Cerebellar nuclear complex (tissue), 1 donor: ENCODE measurements at places on chromosomes 6 and 20.

- no peak for DNase-seq
These were observed 28.5 kb upstream of the ZNF831 start for GRCh38 chr20:59135093-59135492.

DNA sequence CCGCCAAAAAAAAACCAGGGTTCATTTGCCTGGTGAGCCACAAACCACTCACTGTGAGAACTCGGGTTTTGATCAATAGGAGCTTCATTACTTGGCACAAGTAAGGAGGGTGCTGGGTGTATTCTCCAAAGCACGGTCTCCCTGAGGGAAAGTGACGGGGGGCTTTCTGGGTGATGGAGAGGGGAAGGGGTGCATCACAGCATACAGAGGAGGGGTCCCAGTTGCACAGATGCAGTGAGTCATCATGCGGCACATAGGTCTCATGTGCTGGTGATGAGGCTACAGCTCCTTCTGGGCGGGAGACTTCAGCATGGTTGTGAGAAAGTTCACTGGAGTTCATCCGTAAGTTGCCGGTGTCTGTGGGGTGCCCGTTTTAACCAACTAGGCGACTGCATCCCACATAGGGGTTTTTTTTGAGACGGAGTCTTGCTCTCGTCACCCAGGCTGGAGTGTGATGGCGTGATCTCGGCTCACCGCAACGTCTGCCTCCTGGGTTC, 36.2 kb downstream of the SUN5 start:
- no peak for DNase-seq

- DNase-seq: no peak
These were observed 375.9 kb upstream of the TSHZ2 start for GRCh38 chr20:52596256-52596655.

GRCh38 chr6:167683028-167683862, 143.5 kb upstream of the AFDN start:
- DNase-seq: no peak

DNA sequence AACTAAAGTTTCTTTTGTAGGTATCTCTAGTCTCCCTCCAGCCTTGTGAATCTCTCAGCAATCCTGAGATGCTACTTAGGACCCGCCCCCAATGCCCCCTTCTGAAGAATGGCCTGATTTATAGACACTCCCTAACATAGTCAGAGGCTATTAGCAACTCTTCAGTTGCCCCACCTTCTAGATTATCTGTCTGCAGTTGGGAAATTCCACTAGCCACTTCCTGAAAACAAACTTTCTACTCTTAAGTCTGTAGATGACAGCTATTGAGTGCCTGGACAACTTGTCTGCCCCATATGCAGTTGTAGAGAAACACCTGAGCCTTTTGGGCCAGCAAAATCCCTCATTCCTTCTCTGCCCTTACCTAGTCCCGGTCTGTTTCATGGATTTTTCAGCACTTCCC, 188.2 kb upstream of the PREP start:
- no peak for DNase-seq

DNA sequence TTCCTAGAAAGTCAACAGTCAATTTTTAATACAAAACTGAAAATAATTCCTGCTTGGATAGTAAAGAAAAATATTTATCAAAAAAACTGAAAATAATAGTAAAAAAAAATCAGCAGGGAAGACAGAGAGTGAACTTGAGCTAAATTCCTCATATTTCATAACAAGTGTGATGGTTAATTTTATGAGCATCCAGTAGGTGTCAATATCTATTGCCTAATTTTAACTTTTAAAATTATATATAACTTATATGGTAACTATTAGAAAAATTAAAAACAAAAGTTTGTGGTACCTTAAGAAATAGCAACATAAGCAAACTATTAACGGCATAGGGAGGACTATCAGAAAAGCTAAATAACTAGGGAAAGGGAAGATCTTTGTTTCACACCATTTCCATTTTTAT, 2.1 kb downstream of the EPM2A start:
- no peak for DNase-seq

DNA sequence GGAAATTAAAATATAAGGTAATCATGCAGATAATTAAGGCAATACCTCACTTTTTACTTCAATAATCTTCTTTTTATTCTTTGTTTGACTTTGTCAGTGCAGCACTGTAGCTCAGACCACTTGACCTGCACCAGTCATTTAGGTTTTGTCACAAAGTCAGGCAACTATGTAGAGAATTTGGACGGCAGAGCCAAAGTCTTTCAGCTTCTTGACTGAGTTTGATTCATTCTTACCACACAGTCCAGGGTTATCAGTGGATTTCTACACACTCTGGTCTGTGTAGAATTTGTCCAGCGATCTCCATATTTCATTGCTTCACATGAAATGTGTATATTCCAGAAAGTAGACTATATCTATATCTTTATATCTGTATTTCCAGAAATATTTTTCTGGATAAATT, 107.3 kb downstream of the TFAP2B start:
- DNase-seq: no peak

GRCh38 chr6:47034421-47034820, 7.7 kb downstream of the ADGRF1 start:
- DNase-seq: no peak

- no peak for DNase-seq
These were observed 4.7 kb downstream of the PPP1R18 start for GRCh38 chr6:30681766-30682142.

- DNase-seq: no peak
These were observed 441.3 kb downstream of the CDC5L start for GRCh38 chr6:44828780-44829179.

DNA sequence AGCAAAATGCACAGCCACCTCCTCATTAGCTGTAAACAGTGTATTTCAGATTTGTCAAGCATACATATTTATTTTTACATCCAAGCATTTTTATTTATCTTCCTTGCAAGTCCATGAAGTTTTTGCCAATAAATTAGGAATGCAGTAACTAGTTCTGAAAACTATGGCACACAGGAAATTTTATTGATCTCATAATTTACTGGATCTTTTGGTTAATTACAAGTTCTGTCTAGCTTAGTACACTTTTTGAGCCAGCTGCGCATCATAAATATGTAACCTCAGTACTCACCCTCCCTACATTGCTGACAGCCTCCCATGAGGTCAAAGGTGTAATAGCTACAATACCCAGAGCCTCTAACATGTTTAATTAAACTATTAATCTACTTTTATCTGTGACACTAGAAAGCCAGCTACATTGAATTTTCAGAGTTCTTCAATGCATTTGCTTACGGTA, 898.2 kb downstream of the KIF16B start:
- DNase-seq: no peak

DNA sequence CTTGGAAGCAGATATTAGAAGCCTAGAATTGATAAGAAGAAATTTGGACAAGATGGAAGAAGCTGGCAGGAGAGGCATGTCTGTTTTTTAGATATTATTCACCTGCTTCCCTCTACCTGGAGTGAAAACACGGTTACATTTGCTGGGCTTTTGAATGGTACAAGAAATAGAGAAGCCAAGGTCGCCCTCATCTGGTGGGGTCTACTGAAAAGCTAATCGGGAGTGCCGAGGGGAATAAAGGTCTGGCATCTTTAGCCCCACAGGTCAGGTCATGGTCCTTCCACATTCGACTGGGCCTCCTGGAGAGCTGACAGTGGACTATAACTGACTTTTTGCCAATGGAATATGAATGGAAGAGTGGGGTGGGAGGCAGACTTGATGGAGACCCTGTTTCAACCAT, 4.6 kb upstream of the C2 start:
- DNase-seq: no peak

- no peak for DNase-seq
These were observed 197.6 kb downstream of the GMDS start for GRCh38 chr6:2047855-2048254.

DNA sequence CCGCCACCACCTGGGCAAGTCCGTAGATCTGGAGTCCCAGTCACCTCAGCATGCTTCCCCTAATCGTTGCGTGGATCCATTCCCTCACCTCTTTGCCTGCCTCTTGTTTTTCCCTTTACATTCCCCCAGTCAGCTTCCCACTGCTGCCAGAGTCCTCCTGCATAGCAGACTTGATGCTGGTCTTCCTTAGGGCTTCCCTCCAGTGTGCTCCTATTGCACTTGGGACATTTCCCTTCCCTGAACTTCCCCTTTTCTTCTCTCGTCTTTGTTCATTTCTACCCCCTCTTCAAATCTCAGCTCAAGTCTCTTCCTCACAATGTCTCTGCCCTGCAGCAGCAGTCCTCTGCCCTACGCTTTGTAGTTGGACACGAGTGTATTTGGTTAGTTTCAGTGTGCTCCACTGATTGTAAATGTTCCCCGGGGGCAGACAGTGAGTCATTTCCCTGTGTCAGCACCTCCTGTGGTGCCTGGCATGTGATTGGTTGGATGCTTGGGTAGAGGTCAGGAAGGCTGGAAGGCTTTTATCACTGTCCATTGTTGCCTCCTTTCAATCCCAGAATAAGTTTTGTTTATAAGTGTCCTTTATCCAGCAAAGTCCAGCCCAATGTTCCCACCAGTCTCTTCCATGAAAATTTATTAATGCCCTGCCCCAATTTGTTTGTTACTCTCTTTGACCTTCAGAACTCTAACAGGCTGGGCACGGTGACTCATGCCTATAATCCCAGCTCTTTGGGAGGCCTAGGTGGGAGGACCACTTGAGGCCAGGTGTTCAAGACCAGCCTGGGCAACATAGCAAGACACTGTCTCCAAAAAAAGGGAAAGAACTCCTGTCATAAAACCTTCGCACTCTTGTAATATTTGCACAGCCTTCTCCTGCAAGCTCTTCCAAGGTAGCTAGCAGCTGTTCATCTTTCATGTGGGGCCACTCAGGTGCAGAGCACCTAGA, 38.3 kb downstream of the FAM120B start:
- DNase-seq: no peak

- DNase-seq: no peak
These were observed 614.5 kb downstream of the PKHD1 start for GRCh38 chr6:51472745-51473487.

GRCh38 chr6:28395918-28396317, 3.6 kb downstream of the ZSCAN12 start:
- no peak for DNase-seq

- DNase-seq: no peak
These were observed 348.5 kb downstream of the PLCB1 start for GRCh38 chr20:8480597-8480996.

DNA sequence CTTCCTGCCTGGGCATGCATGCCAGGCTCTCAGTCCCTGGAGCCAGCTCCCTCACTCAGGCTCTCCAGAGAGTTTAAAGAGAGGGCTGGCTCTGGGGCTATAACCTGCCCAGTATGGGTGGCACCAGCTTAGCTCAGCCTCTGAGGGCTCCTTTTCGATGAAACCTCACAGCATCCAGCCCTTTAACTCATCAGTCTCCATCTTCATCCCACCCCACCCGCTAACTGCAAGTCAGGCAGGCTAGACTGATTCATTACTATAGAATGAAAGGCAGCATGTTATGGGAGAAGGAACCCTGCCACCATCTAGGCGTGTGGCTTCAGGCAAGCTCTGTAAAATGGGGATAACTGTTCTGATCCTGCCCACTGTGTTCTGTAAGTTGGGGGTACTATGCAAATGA, 53.5 kb downstream of the RAB44 start:
- no peak for DNase-seq

GRCh38 chr6:98777762-98778161, 56.6 kb upstream of the POU3F2 start:
- no peak for DNase-seq

DNA sequence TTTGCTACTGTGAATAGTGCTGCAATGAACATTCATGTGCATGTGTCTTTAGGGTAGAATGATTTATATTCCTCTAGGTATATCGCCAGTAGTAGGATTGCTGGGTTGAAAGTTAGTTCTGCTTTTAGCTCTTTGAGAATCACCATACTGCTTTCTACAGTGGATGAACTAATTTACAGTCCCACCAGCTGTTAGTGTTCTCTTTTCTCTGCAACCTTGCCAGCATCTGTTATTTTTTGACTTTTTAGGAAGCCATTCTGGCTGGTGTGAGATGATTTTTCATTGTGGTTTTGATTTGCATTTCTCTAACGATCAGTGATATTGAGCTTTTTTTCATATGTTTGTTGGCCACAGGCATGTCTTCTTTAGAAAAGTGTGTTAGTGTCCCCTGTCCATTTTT, 40.0 kb downstream of the PLG start:
- DNase-seq: no peak

DNA sequence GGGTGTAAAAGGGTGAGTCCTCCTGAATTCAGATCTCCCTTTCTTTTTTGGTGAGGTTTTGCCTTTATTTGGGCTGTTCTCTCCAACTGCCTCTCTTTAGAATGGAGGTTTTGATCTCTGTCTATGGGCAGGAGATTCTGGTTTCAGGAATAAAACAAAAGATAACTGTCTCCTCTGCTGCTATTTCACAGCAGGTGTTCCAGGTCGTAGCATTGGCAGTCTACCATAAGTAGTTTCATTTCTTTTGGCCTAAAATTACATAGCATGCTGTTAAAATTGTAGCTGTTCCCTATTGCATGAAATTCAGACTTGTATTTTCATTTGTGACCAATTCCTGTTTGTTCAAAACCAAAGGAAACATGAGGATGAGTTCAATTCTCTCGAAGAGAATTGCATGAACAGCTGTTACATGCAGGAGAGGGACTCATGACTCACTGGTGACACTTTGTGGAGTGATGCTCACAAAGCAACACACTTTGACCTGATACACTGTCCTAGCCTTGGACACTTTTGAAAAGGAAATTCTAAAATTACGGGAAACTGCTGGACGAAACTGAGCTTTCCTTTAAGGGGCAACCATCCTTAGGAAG, 76.8 kb upstream of the SIRPG start:
- no peak for DNase-seq

DNA sequence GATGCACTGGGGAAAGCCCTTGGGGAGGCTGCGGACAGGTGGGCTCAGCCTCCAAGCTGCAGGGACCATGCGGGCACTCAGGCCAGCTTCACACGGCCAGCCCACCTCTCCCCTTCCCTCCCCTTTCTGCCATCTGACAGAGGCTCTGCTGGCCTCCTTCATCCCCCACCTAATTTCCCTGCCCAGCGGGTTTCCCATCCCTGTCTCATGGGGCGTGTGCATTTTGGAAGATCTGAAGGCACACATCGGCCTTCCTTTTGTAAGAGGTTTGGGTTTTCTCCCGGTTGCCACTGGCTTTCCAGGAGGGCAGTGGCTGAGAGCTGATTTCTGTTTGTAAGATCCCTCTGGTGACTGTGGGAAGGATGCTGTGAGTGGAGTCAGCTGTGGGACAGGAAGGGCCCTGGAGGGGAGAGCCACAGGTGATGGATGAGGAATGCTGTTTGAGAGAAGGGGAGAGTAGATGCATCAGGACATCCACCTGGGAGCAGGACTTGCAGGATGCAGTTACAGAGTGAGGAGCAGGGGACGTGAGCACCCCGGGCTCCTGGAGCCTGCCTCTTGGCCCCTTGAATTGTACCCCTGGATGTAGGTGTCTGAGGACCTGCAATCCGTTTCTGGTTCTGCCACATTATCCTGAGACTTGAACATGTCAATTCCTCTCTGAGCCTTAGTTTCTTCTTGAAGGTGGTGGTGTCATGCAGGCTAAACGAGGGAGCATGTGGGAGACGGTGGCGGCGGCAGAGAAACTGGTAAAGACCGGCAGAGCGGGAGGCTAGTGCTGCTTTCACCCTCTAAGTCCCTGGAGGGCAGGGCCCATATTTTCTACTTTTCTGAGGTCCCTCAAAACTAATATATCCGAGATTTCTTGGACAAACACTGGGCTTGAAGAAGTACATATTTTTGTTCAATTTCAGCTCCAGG, 5.9 kb upstream of the TUBB1 start:
- no peak for DNase-seq
